ENCODE measurements at places on chromosomes 7 and 10.

DNA sequence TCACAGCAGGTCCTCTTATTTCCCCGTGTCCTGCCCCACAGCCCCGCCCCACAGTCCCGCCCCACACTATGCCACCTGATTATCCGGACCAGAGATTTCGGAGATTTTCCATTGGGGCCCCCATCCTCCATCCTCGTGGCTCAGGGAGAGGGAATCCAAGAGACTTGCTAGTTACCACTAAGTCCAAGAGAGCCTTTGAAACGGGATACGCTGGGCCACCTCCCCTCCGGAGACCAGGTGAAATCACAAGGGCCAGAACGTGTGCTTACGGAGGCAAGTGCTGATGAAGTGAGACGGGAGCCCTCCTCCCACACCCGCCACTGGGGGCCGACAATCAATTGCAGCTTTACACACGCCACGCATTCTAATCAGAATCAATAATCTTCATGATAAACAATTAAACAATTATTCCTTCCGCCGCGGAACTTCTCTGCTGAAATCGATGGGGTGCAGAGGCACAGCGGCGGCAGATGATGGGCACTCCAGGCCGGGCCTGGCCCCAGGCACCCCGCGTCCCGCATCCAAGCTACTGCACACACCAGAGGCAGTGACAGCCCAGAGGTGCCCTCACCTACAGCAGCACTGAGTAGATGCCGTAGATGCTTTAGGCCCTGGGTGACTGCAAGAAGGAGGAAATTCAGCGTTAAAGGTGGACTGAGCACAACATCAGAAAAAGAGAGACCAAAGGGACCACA is 534.0 kb upstream of the FOXK1 start:
- peaks cover 7% of the 10 kb centered on the region for H3K4me1 ChIP-seq
- no peaks in the 10 kb centered on the region for H3K27me3 ChIP-seq
- no peak overlapping the region for H3K4me3 ChIP-seq

GRCh38 chr7:46317256-46317655 is 396.2 kb upstream of the IGFBP3 start:
- no peak for DNase-seq
- no peaks in the 10 kb centered on the region for H3K36me3 ChIP-seq
- no peaks in the 10 kb centered on the region for H3K4me1 ChIP-seq

DNA sequence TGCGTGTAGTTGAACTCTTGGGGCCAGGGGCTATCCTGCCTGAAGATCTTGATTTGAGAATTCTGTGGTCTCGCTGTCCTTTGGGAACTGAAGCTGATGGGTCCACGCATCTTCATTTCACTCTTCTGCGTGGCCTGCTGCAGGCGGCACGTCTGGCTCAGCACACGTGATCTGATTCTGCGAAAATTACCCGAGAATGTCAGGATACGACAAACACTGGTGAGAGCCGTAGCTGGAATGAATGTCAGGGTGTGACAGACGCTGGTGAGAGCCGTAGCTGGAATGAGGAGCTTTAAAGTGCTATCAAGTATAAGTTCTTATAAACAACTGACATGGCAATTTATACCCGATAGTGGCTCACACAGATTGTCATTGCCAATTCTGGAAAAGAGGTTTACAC is 44.6 kb upstream of the CFAP46 start:
- no peaks in the 10 kb centered on the region for H3K27me3 ChIP-seq
- DNase-seq: no peak
- H3K4me3 ChIP-seq: no peak overlapping the region
- no peak overlapping the region for H3K27ac ChIP-seq
- H3K4me1 ChIP-seq: no peaks in the 10 kb centered on the region

DNA sequence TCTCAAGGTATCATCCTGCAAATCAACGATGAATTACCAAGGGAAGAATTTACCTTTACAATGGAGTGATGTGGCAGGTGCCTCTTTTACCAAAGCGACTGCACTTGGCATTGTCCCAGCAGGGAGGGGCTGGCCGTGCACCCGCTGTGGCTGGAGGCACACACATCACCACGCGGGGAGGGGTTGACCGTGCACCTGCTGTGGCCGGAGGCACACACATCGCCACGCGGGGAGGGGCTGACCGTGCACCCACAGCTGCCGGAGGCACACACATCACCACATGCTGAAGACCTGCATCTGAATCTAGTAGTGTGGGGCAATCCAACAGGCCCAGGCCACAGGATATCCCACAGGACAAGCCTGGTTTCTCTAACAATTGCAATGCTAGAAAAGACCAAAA is 493.5 kb downstream of the DNAJB6 start:
- DNase-seq: no peak
- no peak overlapping the region for H3K4me3 ChIP-seq
- no peaks in the 10 kb centered on the region for H3K4me1 ChIP-seq
- H3K36me3 ChIP-seq: no peaks in the 10 kb centered on the region
- no peaks in the 10 kb centered on the region for H3K27me3 ChIP-seq

GRCh38 chr10:115566867-115567266 is 473.7 kb downstream of the ATRNL1 start:
- H3K4me3 ChIP-seq: no peak overlapping the region
- H3K27me3 ChIP-seq: no peaks in the 10 kb centered on the region
- H3K4me1 ChIP-seq: no peaks in the 10 kb centered on the region
- no peak for DNase-seq
- H3K27ac ChIP-seq: no peak overlapping the region

DNA sequence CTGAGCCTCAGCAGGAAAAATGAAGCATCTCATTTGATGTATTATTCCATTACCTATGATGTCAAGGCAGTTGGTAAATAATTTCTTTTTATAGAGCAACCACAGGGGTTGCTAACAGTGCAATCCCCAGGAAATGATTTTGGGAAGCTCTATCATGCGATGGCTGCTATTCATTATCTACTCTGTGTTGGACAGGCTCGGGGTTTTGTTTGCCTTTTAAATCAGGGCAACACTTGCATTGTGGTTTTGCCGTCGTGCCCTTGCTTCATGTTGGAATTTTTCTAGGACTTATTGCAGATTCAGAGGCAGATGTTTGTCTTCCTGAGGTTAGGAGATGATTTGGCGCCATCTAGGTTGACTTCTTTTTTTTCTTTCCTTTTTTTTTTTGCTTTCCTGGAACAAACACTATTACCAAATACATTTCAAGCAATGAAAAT is 128.4 kb downstream of the BICC1 start:
- no peak for DNase-seq
- H3K27me3 ChIP-seq: no peaks in the 10 kb centered on the region
- H3K4me1 ChIP-seq: no peaks in the 10 kb centered on the region
- H3K27ac ChIP-seq: no peak overlapping the region
- no peaks in the 10 kb centered on the region for H3K36me3 ChIP-seq

- H3K4me1 ChIP-seq: no peaks in the 10 kb centered on the region
- H3K36me3 ChIP-seq: no peaks in the 10 kb centered on the region
- no peak for DNase-seq
- no peaks in the 10 kb centered on the region for H3K27me3 ChIP-seq
- H3K4me3 ChIP-seq: no peak overlapping the region
- no peak overlapping the region for H3K27ac ChIP-seq
Observed at GRCh38 chr7:142519079-142520078, 229.9 kb upstream of the PRSS1 start.

DNA sequence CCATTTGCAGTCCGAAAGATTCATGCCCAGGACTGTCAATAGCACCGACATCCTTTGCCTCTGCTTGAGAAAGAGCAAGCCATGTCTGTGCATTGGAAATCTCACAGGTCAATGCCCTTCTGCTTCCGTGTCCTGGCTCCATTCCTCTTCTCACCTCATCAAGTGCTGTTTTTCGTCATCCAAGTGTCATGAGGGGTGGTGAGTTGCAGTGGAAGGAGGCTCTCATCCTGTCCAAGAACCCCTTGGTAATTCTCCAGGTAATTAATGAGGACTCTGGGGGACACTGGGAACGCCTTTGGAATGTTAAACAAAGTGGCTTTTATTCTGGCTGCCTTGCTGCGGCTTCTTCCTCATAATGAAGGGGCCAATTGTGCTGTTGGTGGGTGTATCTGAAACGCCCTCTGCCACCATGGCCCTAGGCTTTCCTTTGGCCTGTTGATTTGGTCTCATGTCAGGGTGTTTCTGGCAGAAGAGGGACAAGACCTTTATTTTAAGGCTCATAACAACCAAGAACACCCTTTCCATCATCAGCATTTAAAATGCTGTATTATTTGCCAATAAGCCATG is 57.7 kb downstream of the PPP1R3C start:
- no peaks in the 10 kb centered on the region for H3K36me3 ChIP-seq
- DNase-seq: no peak
- no peak overlapping the region for H3K27ac ChIP-seq
- H3K4me3 ChIP-seq: no peak overlapping the region
- no peaks in the 10 kb centered on the region for H3K27me3 ChIP-seq

GRCh38 chr7:69832356-69832755 is 234.1 kb downstream of the AUTS2 start:
- DNase-seq: no peak
- peaks cover 2% of the 10 kb centered on the region for H3K4me1 ChIP-seq
- H3K4me3 ChIP-seq: no peak overlapping the region
- no peaks in the 10 kb centered on the region for H3K27me3 ChIP-seq

GRCh38 chr7:13770305-13770704 is 219.2 kb downstream of the ETV1 start:
- H3K27ac ChIP-seq: no peak overlapping the region
- H3K4me1 ChIP-seq: no peaks in the 10 kb centered on the region
- H3K4me3 ChIP-seq: no peak overlapping the region
- no peaks in the 10 kb centered on the region for H3K27me3 ChIP-seq

GRCh38 chr7:139757968-139758367 is 19.8 kb downstream of the HIPK2 start:
- no peaks in the 10 kb centered on the region for H3K4me1 ChIP-seq
- no peaks in the 10 kb centered on the region for H3K36me3 ChIP-seq
- H3K27ac ChIP-seq: no peak overlapping the region
- DNase-seq: no peak
- H3K4me3 ChIP-seq: no peak overlapping the region

DNA sequence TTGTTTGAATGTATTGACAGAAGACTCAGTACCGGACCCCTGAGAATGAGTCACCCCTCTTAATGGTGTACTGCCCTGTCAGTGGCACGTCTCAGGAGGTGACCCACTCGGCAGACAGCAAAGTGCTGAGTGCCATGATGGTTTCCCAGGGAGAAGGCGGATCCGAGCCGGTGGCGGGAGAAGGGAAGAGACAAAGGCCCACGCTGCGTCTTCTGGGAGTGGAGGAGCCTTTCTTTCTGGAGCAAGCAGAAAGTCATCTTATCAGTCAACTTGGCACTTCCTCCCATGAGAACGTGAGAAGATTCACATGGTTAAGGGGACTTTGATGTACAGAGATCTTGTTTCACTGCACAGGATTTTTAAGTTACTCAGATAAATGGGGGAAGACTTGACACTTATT is 14.6 kb upstream of the PPP2R2D start:
- H3K27ac ChIP-seq: no peak overlapping the region
- H3K4me3 ChIP-seq: no peak overlapping the region
- DNase-seq: no peak
- no peaks in the 10 kb centered on the region for H3K36me3 ChIP-seq

DNA sequence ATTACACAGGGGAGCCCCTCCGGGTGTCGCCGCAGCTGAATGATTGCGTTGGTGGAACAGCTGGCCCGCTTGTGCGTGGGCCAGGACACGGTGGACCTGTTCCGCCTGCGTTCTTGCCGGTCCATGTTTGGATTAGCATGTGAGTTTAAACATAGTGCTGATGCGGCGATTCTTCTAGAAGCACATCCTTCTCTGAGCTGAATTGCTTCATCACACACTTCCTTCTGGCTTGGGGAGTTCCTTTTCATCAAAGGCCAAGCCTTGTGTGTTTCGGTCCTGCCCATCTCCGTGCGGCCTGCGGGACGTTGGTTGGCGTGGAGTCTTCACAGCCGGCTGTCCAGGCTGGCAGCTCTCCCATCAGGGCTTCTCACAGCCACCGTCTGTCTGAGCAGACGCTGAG is 45.5 kb upstream of the SLC29A4 start:
- no peak overlapping the region for H3K27ac ChIP-seq
- 0 out of 2 replicates have a peak, but pooled peaks cover 5% of the 10 kb centered on the region for H3K36me3 ChIP-seq
- no peaks in the 10 kb centered on the region for H3K27me3 ChIP-seq
- no peak for DNase-seq
- H3K4me1 ChIP-seq: no peaks in the 10 kb centered on the region

DNA sequence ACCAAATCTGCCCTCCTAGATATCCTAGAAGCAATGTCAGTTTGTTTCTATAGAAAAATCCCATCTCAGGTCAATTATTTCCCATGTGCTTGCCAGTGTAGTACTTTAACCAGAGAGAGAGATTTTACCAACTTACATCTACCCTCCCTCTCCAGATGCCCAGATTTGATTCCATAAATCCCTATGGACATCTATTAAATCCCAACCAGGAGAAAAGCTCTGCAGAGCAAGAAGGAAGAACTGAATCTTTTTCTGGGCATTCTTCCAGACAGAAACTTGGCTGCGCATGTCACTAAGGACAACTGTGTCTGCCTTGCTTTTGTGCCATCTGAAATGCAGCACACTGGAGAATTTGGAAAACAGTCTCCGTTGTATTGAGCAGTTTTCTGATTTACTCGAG is 597.6 kb downstream of the SORCS1 start:
- H3K27me3 ChIP-seq: no peaks in the 10 kb centered on the region
- no peak for DNase-seq
- H3K4me1 ChIP-seq: no peaks in the 10 kb centered on the region
- no peak overlapping the region for H3K27ac ChIP-seq

GRCh38 chr7:22846961-22847360 is 24.3 kb upstream of the TOMM7 start:
- no peak for DNase-seq
- H3K27ac ChIP-seq: no peak overlapping the region
- H3K4me1 ChIP-seq: no peaks in the 10 kb centered on the region
- H3K36me3 ChIP-seq: no peaks in the 10 kb centered on the region

DNA sequence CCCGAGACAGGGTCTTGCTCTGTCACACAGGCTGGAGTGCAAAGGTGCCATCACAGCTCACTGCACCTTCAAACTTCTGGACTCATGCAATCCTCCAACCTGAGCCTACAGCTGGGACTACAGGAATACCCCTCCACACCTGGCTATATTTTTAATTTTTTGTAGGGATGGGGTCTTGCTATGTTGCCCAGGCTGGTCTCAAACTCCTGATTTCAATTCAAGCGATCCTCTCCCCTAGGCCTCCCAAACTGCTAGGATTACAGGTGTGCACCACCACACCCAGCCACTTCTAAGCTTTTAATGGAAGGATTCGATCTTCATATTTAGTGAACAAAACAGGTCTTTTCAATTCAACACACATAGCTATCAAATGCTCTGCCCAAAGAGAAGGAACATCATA is 29.7 kb downstream of the FZD9 start:
- peaks cover 31% of the 10 kb centered on the region for H3K36me3 ChIP-seq
- H3K4me1 ChIP-seq: no peaks in the 10 kb centered on the region
- no peak for DNase-seq
- H3K27ac ChIP-seq: no peak overlapping the region
- H3K27me3 ChIP-seq: no peaks in the 10 kb centered on the region

- H3K4me1 ChIP-seq: no peaks in the 10 kb centered on the region
- H3K36me3 ChIP-seq: no peaks in the 10 kb centered on the region
- no peak overlapping the region for H3K4me3 ChIP-seq
Observed at GRCh38 chr7:150507947-150508602, 6.6 kb upstream of the GIMAP7 start.

GRCh38 chr7:35695473-35695850 is 527 bp upstream of the HERPUD2 start:
- no peak overlapping the region for H3K27ac ChIP-seq
- 0 out of 2 replicates have a peak, but pooled peaks cover 1% of the 10 kb centered on the region for H3K27me3 ChIP-seq
- H3K36me3 ChIP-seq: no peaks in the 10 kb centered on the region
- H3K4me3 ChIP-seq: peak overlapping the region; percentile 95

GRCh38 chr7:100372694-100373093 is 593 bp upstream of the PILRA start:
- H3K4me3 ChIP-seq: no peak overlapping the region
- no peak overlapping the region for H3K27ac ChIP-seq
- H3K36me3 ChIP-seq: no peaks in the 10 kb centered on the region
- no peaks in the 10 kb centered on the region for H3K27me3 ChIP-seq
- H3K4me1 ChIP-seq: peaks cover 6% of the 10 kb centered on the region

GRCh38 chr10:53403688-53404087 is 631.1 kb upstream of the MBL2 start:
- H3K36me3 ChIP-seq: no peaks in the 10 kb centered on the region
- no peaks in the 10 kb centered on the region for H3K27me3 ChIP-seq
- H3K4me3 ChIP-seq: no peak overlapping the region
- no peak for DNase-seq
- H3K27ac ChIP-seq: no peak overlapping the region
